ENCODE measurements at places on chromosomes 3 and 15.

GRCh38 chr3:61569856-61570580 is 8.6 kb downstream of the PTPRG start:
- DNase-seq = no peak

GRCh38 chr3:145798696-145799537 is 362.1 kb downstream of the PLOD2 start:
- DNase-seq = no peak

DNA sequence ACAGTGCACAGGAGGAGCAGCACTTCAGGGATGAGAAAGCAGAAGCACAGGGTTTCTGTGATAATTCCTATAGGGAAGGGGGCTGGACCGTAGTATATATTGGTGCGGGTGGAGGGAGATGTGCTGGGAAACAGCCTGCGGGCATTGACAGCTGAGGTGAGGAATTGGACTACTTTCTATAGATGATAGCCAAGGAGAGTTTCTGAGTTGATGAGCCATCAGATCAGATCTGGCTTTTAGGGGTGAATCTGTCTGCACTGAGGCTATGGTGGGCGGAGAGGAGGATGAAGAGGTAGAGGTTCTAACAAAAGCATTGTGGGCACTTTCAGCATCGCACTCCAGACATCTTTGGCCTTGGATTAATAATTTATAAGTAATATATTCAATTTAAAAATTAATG is 33.1 kb downstream of the SELENOT start:
- no peak for DNase-seq

- DNase-seq = no peak
Observed at GRCh38 chr3:39419742-39420315, 13.3 kb downstream of the RPSA start.

DNA sequence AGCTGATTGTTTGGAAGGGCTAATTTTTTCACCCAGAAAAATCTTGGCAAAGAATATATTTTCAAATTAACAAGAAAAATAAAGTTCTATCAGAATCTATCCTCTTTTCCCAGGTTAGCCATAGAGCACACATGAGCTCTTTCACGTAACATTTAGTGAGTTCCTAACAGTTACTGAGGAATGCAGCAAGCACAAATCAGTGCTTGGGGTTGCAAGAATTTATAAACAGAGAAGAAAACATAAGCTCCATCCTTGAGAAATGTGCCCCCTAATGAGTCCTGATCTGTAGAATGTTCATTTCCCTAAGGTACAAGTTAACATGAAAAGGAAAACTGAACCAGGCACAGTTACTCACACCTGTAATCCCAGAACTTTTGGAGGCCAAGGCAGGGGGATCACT is 13.9 kb downstream of the EOGT start:
- DNase-seq = no peak

GRCh38 chr3:148084931-148085330 is 612.8 kb upstream of the AGTR1 start:
- DNase-seq = no peak

DNA sequence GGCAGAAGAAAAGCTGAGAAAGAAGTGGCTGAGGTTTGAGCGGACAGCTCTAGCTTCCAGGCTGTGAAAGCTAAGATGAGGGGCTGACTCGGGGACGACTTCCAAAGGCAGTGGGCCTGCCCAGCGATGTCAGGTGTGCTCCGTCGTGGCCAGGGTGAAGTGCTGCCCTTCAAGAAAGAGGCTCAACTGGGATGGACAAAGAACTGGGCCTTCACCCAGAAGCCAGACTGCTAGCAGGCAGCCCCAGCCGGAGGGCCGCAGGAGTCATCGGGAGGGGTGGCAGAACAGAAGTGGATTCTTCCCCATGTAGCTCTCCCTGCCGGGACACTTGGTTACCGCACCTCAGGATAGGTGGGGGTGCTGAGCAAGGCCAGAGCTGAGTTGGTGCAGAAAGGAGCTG is 13.1 kb upstream of the SEC13 start:
- DNase-seq = no peak

DNA sequence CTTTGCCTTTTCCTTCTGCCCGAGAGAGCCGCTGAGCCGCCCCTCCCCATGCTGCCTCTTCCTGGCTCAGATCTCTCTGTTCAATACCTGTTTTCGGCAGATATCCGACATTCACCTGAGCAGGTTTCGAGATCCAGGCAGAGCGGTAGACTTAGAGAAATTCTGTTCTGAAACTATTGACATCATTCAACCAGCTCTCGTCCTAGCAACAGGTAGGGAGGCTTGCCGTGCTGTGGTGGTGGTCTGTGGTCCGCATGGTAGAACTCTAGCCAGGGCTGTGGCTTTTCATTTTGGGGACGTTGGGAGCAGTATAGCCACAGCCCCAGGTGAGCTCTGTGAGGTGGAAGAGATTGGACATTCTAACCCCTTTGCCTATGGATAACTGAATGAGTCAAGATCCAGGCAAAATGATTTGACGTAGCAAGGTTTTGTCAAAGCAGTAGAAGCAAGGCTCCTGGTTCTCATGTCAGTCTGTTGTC is 810 bp downstream of the TMEM62 start:
- no peak for DNase-seq

GRCh38 chr15:93028632-93029213 is 60.3 kb downstream of the RGMA start:
- no peak for DNase-seq

- no peak for DNase-seq
Observed at GRCh38 chr15:22810033-22810852, 23.8 kb downstream of the NIPA1 start.

GRCh38 chr3:100891827-100892226 is 101.4 kb downstream of the ABI3BP start:
- no peak for DNase-seq

All from stimulated activated CD8-positive, alpha-beta memory T cell treated with anti-CD3 and anti-CD28 coated beads, Interleukin-7, amount 100 ng/mL, for 4 hours (primary cell).